Stimulated activated CD4-positive, alpha-beta T cell treated with anti-CD3 and anti-CD28 coated beads, Interleukin-15, amount 100 ng/mL, for 24 hours (primary cell): ENCODE measurements at places on chromosomes 6 and 20.

DNA sequence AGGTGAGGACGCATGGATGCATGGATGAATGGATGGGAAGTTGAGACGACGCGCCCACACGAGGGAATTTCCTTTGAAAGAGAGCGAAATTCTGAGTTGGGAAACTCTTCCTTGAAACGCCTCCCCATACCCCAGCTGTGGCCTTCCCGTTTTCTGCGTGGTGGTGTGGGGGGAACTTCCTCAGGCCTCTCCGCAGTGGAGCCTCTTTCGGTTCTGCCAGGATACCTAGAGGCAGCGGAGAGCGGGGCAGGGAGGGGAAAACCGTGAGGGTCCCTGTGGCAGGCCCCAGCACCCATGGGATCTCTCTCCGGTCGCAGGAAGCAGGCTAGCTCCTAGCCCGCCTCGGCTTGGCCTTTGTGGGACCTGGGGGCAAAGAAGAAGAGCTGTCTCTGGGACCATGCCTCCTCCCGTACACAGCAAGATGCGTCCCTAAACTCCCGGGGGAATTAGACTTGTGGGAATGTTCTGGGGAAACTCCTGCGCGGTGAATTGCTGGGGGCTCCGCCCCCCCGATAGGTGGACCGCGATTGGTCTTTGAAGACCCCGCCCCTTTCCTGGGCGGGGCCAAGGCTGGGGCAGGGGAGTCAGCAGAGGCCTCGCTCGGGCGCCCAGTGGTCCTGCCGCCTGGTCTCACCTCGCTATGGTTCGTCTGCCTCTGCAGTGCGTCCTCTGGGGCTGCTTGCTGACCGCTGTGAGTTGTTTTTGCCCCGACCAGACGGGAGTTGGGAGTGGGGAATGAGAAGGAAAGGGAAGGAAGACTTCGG lies at the start of gene CD40:
CD40 (plus strand) TSS at position 611 of the 764 bp plus-strand sequence; CDS start at position 641, 30 bp downstream.
- DNase-seq = peak; percentile 83

DNA sequence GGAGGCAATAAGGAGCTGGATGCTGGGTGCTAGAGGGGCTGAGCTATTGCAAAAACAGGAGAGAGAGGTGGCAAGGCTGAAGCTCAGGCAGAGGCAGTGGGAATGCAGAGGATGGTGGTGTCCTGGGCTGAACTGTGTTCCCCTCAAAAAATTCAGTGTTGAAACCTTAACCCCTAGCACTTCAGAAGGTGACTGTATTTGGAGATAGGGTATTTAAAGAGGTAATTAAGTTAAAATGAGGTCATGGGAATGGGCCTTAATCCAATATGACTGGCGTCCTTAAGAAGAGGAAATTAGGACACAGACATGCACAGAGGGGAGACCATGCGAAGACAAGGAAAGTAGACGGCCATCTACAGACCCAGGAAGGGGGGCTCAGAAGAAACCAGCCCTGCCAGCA lies 11.5 kb upstream of the MMP9 start:
- DNase-seq = no peak

GRCh38 chr6:55957961-55958422 lies 82.6 kb upstream of the BMP5 start:
- DNase-seq = no peak

DNA sequence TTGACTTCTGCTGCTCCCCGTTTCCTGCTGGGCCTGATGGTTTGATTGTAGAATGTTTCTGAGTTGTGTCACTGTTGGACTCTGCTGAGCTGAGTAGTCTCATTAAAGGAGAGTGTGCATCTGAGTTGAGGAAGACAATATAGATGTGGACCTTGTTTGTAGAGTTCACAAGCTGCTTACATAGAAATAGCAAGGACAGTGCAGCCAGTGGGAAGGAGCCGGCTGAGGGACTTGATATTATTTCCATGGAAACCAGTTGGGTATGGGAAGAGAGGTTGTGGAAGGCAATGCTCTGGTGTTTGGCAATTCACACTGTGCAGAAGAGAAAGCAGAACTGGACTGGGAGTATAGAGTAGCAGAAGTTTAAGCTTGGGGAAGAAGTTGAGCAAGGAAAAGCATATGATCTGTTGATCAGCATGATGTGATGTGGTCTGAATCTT lies 14.8 kb downstream of the IGF2R start:
- no peak for DNase-seq

DNA sequence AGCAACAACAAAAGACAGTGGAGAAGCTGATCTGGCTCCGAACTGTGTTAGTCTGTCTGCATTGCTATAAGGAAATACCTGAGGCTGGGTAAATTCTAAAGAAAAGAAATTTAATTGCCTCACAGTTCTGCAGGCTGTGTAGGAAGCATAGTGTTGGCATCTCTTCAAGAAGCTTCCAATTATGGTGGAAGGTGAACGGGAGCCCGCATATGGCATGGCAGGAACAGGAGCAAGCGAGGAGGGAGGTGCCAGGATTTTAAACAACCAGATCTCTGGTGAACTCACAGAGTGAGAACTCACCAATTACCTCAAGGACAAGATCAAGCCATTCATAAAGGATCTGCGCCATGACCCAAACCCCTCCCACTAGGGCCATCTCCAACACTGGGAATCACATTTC lies 293.5 kb downstream of the SMOC2 start:
- DNase-seq = no peak

DNA sequence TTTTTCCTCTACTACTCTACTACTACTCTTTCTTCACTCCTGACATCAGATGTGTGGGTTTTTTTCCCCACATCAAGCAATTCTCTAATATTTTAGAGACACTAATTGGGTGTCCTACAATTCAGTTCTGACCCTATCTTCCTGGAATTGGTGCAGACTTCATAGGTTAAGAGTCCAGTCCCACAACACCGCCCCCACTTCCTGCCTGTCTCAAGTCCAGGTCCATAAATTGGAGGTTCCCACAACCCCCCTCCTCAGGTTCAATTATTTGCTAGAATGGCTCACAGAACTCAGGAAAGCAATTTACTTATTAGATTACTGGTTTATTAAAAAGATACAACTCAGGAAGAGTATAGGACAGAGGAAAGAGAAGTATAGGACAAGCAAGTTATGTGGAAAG lies 25.7 kb upstream of the SLC2A12 start:
- DNase-seq = no peak

- no peak for DNase-seq
Observed at GRCh38 chr6:1267057-1267732, 44.7 kb upstream of the FOXQ1 start.

- DNase-seq = no peak
Observed at GRCh38 chr20:2815242-2815900, 584 bp downstream of the C20orf141 start.

- no peak for DNase-seq
Observed at GRCh38 chr6:21603082-21603952, 9.8 kb downstream of the SOX4 start.

DNA sequence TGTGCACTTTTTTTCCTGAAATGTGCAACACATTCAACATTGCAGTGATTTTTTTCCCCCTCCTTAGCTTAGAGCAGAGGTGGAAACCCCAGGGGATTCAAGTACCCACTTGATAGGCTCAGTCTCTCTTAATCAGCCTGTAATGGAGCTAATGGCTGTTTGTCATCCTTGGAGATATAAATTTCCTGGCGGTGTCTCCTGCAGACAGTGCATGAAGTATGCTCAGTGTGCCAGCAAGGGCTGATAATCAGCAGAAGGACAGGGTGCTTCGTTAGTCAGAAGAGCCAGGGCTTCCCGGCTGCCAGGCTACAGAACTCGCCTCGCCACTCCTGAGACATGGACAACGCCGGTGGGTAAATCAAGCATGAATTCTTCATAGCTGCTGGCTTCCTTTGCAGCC lies 69.8 kb upstream of the PHACTR2 start:
- no peak for DNase-seq

DNA sequence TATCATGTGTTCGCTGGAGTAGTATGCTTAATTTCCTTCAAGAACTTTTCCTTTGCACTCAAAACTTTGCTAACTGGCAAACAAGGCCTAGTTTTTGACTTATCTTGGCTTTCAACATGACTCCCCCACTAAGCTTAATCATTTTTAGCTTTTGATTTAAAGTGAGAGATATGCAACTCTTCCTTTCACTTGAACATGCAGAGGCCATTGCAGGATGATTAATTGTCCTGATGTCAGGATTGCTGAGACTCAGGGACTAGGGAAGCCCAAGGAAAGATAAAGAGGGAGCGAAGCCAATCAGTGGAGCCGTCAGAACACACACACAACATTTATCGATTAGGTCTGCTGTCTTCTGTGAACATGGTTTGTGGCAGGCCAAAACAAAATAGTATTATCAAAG lies 491.4 kb downstream of the CBLN4 start:
- DNase-seq = no peak

- DNase-seq = no peak
Observed at GRCh38 chr6:6793388-6794250, 205.1 kb downstream of the LY86 start.

DNA sequence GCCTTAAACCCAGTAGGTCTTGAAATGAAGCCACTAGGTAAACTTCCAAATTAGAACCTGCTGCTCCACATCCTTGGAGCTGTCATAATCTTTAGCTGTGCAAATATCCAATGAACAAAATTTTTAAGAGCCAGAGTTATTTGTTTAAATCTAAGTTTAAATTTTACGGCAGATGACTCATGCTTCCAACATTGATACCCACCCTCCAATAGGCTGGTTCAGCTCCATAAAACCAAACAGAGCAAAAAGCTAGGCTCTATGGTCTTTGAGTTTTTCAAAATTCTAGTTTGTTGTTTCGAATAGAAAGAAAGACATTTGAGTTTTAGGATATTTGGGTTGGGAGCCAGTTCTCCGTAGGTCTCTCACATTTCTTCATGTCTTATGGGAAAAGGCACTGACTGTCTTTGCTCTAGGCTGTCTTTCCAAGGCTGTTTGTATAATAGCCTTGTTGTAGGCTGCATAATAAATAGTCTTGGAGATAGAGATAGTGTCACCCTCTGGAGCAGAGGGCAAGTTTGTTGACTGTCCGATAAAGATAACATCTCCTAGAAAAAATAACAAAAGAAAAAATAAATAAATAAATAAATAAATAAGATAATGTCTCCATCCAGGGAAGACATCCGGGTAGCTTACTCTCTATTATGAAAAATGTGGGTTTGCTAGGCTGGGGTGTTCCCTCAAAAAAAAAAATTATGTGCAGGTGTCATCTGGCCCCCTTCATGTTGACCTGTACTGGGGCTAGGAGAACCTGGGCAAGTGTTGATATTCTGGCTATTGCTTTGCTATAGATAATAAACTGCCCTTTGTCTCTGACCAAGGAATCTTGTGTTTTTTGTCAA lies 36.5 kb downstream of the SLC2A12 start:
- DNase-seq = no peak

DNA sequence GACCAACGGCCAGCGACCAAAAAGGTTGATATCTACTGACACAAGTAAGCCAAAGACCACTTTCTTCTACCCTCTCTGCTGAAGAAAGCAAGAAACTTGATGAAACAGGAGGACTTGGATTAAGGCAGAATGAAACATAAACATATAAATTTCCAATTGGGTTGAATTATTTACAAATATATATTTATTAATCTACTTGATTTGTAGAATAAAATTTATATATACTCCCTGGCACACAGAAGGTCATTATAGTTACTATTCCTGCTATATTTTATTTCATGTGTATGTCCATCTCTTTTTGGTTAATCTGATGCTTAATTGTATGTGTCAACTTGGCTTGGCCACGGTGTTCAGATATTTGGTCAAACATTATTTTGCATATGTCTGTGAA lies 4.2 kb upstream of the ADGRG6 start:
- no peak for DNase-seq

- no peak for DNase-seq
Observed at GRCh38 chr6:170036916-170037315, 254.0 kb downstream of the DLL1 start.

DNA sequence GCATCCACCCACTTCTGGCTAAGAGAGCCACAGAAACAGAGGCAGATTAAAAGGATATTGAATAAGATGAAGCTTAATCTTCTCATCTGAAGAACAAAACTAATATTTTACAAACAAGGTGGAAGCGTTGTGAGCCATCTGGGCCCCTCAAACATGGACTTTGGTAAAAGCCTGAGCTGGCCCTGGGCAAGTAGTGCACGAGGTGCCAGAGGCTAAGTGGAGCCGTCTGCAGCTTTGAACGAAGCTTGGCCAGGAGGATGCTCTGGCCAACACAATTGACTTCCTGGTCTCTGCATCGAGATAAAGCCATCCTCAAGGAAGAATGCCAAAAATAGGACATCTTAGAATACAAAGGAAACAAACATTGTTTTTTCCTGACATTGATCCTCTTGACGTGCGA lies 53.2 kb upstream of the PLEKHG1 start:
- no peak for DNase-seq

DNA sequence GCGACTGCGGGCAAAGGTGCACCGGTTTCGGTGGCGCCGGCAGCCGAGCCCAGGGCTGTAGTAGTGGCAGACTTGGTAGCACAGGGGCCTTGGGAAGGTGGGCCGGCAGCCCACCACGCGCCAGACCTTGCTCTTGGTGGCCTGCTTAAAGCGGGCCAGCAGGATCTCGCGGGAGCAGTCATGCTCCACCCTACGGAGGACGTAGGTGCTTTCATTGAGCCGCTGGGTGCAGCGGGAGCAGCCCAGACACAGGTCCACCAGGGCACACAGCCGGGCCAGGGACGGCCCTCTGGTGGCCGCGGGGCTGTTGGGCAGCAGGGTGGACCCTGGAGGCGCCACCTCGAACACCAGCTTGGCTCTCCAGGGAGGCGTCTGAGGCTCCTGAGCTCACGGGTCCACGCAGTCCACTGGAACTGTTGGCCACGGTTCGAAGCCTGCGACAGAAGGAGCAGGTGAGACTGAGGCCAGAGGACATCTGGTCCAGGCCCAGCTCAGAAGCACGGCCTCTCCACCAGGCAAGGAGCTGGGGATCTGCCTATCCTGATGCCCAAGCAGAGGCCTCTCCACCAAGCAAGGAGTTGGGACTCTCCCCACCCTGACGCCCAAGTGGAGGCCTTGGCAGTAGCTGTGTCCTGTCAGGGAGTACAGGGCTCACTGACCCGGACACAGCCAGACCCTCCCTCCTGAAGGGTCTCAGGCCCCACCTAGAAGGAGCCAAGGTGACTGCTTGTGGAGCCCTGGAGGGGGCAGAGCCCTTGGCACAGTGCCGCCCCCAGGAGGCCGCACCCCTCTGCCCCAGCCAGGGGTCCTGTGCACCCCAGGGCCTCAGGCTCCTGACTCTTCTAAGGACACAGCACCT lies 1.0 kb downstream of the HELZ2 start:
- DNase-seq = no peak

- DNase-seq = no peak
Observed at GRCh38 chr6:44920952-44921491, 407.1 kb upstream of the RUNX2 start.

GRCh38 chr20:11403711-11404110 lies 514.0 kb upstream of the BTBD3 start:
- DNase-seq = no peak

DNA sequence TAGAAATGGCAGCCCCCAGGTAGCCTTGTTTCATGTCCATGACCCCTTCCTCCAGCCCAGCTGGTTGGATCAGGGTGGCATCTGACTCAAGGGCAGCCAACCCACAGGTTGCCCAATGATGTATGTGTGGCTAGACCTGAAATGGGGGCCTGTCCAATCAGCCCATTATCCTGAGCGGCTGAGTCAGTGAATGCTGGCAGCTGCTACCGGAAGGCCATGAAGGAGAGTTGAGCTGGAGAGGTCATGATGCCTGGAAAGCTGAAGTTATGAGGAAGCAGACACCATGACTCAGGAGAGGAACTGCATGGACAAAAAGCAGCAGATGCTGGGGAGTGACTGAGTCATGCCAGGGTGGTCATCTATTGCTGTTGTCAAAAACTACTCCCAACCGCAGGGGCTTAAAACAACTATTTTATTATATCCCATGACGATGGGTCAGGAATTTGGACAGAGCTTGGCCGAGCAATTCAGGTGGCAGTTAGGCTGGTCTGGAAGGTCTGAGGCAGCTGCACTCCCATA lies 67.3 kb downstream of the MDGA1 start:
- no peak for DNase-seq
